Activated naive CD8-positive, alpha-beta T cell treated with anti-CD3 and anti-CD28 coated beads, Interleukin-2, amount 50 U/mL, for 16 hours (primary cell): ENCODE measurements at places on chromosomes 13 and 19.

DNA sequence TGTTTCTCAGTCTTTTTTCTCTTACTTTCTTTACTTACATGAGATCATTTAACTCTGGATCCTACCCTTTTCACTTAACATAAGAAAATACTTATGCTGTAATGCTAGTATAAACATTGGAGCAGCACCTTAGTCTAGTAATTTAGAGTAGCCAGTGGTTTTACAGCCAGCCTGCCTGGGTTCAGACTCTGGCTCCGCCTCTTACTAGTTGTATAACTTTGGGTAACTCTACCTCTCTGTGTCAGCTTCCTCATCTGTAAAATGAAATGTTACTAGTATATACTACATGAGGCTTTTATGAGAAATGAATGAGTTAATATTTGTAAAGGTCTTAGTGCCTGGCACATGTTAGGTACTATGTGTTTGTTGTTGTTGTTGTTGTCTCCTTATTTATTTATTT, 5.6 kb downstream of the CDADC1 start:
- no peak for DNase-seq

- no peak for DNase-seq
Measured at GRCh38 chr13:28056970-28057712, 43.2 kb downstream of the FLT3 start.

DNA sequence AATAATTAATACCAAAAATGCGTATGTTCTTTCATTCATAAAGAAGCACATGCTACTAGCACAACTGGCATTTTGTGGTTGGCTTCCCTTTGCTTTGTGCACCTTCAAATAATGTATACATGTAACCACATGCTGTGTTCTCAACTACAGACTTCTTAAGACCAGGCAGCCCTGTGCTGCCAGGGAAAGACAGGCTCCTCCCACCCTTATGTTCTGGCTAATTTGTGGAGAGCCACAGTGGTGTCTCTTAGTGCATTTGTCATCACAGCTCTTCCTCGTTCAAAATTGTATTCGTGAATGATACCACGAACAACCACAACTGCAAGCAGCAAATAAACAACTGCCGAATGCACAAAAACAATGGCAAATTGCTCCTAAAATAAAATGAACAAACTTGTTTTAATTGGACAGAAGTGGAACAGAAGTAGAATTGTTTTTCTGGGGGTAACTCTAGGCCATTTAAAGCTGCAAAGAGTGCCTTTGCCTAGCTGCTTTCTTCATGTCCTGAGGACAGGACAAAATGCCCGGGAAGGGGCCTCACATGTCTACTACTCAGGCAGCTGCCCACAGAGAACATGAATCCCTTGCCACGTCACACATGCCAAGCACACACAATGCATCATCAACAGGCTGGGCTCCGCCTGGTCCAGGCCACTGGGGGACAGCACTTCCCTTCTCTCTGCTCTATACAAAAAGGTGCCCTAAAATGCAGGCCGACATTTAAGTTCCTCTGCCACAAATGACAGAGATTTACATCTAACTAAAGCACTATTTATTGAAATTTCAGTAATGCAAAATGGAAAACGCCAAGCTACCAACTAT, 21.7 kb downstream of the IRS2 start:
- DNase-seq, result no peak

DNA sequence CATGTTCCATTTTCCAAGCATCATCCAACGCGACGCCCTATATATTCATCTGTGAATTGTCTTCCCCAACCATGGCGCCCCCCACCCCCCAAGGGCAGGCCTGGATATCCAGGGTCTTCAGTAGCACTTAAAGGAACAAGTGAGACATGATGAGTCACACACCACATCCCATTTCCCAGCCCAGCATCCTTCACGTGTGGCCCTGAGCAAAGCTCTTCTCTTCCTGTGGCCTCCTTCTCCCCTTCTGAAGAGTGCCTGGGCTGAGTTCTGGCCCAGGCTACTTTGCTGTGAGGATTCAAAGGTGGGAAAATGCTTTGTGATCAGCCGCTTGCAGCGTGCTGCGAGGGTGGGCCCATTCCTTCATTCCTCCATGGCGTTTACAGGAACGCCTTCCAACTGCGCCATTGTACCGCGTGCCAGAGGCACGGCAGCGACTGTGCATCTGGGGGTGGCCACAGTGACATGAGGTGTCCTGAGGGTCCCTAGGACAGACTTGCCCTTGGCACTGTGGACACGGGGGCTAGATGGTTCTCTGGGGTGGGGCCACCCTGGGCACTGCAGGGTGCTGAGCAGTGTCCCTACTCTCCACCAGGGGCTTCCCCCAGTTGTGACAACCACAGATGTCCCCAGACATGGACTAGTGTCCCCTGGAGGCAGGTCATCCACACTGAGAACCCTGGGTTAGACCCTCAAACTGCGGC, 11.7 kb downstream of the PLIN4 start:
- no peak for DNase-seq

- no peak for DNase-seq
Measured at GRCh38 chr19:11598103-11598483, 810 bp downstream of the ZNF627 start.

GRCh38 chr13:48818495-48819356, 157.0 kb upstream of the FNDC3A start:
- no peak for DNase-seq

- no peak for DNase-seq
Measured at GRCh38 chr19:23558541-23558940, 128.5 kb downstream of the ZNF675 start.

DNA sequence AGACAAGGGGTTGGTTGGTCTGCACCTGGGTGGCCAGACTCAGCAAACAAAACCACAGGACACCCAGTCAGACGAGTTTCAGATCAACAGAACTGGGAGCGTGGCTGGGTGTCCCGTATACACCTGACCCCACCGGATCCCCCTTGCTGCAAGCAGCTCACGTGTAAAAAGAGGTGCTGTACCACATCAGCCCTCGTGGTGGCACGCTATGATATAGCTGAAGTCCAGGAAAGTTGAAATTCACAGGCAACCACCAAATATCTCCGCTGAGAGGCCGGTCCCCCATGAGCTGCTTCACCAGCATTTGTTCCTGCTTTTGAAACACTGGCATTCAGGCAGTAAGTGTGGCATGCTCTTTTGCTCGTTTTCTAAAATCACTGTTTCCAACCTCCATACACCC, 92.3 kb downstream of the TUBA3C start:
- no peak for DNase-seq

GRCh38 chr19:40663695-40664692, 26.5 kb downstream of the NUMBL start:
- DNase-seq, result no peak

DNA sequence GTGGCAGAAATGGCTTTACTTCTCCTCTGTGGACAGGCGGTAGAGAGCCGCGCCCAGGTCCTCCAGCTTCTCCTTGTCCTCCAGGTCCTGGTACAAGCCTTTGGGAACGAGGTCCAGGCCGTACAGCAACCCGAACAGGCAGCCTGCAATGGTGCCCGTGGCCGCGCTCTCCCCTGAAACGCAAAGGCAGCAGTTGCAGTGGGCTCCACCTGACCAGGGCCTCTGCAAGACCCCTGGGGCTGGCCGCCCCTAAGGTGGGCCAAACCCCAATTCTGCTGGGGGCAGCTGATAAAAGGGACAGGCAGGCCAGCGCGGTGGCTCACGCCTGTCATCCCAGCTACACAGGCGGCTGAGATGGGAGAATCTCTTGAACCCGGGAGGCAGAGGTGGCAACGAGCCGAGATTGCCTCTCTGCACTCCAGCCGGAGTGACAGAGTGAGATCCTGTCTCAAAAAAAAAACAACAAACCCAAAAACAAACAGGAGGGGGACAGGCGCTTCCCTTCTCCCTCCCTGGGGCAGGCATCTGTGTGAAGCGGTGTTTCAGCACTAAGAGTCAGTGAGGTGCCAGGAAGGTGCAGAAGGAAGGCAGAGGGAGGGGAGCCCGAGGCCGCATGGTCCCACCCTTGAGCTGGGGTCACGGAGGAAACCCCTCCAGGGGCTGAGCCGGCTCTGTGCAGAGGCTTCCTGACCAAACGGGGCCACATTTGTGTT, 30.3 kb downstream of the ADPRHL1 start:
- no peak for DNase-seq

DNA sequence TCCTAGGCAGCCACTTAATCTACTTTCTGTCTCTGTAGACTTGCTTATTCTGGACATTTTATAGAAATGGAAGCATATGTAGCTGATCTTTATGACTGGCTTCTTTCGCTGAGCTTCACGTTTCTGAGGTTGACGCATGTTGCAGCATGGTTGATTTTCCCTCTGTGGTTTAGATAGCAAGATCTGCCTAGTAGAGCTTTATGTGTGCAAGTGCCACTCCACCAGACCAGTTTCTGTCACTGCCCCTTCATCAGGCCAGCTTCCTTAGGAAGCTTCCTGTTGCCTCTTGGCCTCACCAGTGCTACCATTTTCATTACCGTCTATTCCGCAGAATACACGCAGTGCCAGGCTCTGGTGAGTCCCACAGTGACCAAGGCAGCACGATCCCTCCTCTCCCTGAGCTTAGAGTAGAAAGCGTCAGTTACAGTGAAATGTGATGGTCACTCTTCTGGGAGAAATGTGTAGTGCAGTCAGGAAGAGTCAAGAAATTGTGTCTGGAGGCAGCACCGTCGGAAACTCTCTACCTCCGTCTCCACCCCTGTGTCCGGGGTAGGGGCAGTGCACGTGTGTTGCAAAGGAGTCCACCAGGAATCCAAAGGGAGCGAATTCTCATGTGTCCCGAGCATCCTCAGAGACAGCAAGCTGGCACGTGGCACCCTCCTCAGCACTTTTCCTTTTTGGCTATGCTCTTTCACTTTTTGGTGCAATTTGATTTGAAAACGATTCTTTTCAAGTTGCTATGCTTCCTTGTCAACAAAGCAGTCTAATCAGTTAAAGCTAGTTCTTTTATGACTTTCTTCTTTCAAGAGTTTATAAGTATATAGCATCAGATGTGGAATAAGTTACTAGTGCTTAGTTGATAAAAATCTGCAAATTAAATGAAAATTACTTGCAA, 45.4 kb upstream of the GPR183 start:
- DNase-seq, result no peak

DNA sequence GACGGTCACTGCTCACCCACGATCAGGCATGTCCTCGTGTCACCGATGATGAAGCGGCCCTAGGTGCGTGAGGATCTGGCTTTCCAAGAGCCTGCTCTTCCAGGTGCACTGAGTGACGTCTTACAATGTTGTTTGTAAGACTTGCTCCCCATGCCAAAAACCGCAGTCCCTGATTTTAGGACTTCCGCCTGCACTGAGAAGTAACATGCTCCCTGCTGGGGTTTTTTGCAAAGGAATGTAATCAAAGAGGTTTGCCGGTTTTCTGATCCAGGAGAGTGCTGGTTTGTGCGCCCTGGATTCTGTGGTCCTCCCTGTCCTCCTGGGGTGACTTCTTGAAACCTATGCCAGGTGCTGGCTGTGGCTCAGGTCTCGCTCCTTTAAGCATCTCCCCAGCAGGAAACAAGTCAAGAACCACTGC, 38.8 kb downstream of the MYO9B start:
- no peak for DNase-seq

DNA sequence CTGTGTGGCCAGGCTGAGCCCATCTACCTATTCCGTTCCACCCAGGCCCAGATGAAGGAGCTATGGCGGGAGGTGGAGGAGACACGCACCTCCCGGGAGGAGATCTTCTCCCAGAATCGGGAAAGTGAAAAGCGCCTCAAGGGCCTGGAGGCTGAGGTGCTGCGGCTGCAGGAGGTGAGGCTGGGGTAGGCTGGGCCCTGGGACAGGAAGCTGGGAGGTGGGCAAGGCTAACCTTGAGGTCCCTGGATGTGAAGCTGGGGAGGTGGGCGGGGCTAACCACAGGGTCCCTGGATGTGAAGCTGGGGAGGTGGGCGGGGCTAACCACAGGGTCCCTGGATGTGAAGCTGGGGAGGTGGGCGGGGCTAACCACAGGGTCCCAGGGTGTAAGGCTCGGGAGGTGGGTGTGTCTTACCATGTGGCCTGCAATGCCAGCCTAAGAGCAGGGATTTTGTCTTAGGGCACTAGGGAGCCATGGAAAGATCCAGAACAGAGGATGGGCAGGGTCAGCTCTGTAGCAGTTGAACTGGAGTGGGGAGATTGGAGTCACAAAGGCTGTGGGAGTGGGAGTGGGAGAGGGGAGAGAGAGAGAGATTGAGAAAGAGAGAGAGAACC, 36.9 kb downstream of the KCNC3 start:
- DNase-seq, result no peak

- DNase-seq, result no peak
Measured at GRCh38 chr19:8473648-8474476, 28.6 kb downstream of the PRAM1 start.

DNA sequence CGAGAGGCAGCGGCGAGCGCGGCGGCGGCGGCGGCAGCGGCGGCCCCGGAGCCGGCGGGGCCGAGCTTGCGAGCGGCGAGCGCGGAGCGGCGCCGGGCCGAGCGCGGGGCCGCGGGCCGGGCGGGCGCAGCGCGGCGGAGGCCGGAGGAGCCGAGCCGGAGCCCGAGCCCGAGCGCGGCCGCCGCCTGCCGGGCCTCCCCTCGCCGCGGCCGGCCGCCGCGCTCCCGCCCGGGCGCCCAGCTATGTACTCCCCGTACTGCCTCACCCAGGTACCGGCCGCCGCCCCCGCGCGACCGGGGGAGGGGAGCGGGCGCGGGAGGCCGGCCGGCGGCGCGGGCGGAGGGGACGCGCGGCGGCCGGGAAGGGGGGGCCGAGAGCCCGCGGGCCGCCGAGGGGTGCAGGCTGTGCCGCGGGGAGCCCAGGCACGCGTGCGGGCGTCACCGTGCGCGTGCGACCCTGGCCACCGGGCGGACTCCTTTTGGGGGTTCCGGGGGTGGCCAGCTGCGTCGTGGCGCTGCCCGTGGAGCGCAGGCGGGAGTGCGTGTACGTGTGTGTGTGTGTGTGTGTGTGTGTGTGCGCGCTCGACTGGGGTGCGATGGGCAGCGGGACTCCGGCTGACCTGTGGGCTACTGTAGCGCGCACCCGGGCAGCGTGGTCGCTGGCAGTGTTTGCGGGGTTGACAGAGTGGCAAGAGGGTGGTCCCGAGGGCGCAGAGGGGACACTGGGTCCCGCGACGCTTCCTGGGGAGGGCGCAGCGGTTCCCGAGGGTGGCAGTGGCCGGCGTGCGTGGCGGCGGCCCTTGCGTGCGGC, 526 bp downstream of the NFIX start:
- no peak for DNase-seq

GRCh38 chr13:99158846-99159245, 41.8 kb upstream of the UBAC2 start:
- DNase-seq, result no peak

DNA sequence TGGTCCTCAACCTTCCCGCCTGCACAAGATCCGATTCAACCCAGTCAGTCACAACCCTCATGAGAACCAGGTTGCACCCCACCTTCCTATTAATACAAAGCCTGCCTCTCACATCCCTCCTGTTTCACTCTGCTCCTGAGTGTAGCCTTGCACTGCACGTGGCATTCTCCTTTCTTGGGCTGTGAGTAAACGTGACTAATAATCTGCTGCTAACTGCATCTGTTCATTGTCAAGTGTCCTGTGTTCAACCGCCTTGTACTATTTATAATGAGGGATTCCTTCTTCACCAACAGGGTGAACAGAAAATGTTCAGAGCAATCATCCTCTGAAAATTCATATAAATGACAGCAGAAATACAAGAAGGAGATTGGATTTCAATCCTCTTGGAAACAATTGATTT, 1608.2 kb downstream of the SLITRK5 start:
- DNase-seq, result no peak
